ENCODE measurements at places on chromosomes 4 and X.

- DNase-seq: no peak
These were observed 67.0 kb downstream of the UCHL1 start for GRCh38 chr4:41323706-41324105.

GRCh38 chr4:108224611-108225053, 55.9 kb upstream of the LEF1 start:
- DNase-seq: peak; percentile 22

DNA sequence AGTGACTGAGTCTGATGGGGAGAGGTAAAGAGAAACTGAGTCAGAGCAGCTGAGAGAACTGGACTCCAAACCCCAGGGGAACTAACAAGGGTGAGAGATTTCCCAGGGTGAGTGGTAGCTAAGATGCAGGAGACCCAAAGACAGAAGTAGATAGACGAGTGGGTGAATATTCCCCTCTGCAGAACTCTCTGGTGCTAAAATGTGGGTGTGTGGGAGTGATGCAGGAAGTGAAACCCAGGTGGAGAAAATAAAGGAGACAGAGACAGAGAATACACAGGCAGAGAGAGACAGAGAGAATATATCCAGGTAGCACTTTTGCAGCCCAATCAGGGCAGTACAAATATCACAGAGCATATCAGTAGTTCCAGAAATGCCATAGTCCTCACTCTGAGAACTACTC, 212.5 kb upstream of the ZIC3 start:
- no peak for DNase-seq

- peak; percentile 78 for DNase-seq
These were observed 250.6 kb downstream of the SNCA start for GRCh38 chr4:89586318-89586717.

GRCh38 chrX:131264053-131264452, 25.1 kb downstream of the IGSF1 start:
- no peak for DNase-seq

DNA sequence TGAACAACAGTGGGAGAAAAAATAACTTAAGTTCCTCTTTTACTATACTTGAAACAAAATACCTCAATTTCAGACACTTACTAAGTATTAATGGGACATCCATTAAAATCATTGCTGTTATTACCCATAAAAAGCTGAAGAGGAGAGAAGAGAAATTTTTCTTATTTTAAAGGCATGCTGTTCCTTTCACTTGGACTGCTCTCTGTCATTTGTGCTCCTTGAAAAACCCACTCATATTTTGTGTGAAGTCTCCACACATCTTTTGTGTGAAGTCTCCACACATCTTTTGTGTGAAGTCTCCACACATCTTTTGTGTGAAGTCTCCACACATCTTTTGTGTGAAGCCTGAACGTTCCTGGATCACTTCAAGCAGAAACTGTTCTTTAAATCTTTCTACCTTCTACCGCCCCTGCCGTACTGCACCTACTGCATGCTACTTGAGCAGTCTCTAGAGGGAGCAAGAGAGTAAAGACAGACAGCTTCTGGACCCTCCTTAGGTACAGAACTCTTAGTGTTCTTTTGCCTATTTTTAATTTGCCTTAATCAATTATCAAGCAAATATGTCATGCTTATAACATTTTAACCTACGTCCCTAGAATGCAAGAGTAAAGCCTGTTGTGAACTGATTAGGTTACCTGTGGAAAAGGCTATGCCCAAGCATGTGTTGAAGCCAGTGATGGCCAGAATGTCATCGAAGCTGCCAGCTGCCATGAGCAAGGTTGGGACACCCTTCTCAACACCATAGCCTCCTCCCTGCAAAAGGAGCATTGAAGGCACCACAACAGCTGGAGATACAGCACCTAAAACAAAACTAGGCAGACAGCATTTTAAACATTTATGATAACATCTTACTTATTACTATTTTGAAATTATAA, 27.1 kb upstream of the SLC9B1 start:
- DNase-seq: peak; percentile 70

DNA sequence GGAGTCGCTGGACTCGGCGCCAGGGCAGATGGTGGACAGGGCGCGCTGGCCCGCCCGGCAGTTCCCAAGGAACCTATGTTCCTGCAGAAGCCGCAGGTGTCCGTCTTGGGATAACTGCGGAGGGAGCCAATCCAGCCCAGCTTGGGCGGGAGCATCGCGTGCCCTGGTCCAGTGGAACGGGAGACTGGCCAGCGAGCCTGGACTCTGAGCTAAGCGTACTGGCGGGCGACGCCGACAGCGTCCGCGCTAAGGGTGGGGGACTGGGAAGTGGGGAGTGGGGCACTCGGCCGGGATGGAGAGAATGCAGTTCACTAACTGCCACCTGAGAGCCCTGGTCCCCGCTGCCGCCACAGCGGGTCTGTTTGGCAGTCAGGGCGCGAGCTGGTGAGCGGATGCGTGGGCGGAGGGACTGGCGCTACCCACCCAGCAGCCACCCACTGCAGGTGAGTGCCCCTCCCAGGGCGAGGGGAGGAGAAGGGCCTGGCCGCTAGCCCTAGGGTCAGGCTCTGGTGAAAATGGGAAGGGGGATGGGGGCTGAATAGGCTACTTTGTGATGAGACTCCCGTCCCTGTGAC, 1.3 kb upstream of the MAMLD1 start:
- DNase-seq: no peak

GRCh38 chrX:31223817-31224216, 152.0 kb upstream of the FTHL17 start:
- peak; percentile 49 for DNase-seq

- DNase-seq: no peak
These were observed at the start of gene DAPP1 for GRCh38 chr4:99816545-99817308. DAPP1 (plus strand) TSS chr4:99816827; CDS start chr4:99816914, 87 bp downstream.

- no peak for DNase-seq
These were observed 227.1 kb upstream of the JADE1 start for GRCh38 chr4:128582427-128582870.

- DNase-seq: no peak
These were observed 35.6 kb downstream of the COL25A1 start for GRCh38 chr4:109266891-109267290.

DNA sequence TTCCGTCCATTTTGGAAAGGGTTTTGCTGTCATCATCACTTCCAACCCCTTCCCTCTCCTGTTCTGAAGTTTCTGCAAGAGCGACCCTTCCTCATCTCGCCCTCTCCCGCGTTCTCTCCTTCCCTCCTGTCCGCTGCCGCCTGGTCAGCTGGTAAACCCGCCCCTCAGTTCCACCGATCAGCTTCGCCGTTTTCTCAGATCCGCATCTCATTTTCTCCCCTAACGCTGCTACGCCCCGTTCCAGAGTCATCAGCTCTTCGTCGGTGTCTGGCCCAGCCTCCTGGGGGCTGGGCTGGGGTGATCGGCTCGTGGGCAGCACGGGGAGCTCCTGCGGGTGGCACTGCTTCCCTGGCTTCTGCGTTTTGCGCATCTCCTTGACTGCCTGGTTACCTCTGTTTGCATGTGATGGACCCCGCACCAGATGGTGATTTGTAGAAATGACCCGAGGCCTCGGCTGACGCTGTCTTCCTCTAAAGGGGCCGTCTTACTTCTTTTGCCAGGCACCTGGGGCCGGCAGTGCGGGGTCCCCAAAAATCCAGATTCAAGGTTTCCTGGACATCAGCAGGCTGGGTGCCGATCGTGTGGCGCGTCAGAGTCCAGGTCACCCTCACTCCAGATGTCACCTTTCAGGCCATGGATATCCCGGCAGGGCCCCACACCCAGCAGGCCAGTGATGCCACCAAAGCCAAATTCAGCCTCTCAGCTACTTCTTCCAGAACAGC, 13.4 kb downstream of the CTBP1 start:
- no peak for DNase-seq

- no peak for DNase-seq
These were observed 196.4 kb downstream of the QDPR start for GRCh38 chr4:17315459-17315858.

DNA sequence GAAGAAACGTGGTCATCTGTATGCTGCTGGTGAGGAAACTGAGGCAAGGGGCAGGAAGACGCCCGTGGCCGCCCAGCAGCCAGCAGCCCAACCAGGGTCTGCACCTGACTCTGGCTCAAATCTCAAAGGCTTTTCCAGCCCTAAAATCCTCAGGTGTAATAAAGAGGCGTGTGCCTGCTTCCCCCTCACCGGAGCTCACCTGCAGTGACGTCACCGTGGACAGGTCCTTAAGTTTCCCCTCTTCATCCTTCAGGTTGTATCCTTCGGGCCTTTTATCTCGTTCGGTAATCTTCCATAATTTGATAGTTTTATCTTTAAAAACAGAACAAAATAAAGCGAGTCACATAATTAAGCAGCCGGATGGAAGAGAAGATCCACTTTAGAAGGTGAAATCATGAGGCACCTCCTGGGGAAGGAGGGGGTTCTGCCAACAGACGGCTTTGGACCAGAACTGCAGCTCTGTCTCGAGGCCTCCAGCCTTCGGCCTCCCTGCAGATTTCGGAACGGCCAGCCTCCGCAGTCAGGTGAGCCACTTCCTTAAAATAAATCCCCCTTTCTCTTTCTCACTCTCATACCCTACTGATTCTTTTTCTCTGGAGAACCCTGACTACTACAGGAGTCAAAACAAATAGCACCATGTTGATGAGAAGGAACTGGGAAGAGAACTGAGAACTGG, 96.7 kb downstream of the PPP2R2C start:
- no peak for DNase-seq

DNA sequence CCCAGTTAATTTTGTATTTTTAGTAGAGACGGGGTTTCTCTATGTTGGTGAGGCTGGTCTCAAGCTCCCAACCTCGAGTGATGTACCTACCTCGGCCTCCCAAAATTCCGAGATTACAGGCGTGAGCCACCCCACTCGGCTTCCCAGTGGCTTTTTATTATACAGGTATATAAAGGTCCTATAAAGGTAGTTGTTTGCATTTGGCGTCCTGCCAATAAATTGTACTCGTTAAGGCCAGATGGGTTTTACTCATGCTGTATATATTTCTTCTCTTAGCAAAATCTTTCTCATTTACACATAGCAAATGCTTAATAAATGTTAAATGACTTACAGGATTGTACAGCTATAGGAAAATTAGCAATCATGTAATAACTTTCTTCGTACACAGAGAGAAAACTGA, 6.9 kb downstream of the SHROOM3 start:
- DNase-seq: no peak

DNA sequence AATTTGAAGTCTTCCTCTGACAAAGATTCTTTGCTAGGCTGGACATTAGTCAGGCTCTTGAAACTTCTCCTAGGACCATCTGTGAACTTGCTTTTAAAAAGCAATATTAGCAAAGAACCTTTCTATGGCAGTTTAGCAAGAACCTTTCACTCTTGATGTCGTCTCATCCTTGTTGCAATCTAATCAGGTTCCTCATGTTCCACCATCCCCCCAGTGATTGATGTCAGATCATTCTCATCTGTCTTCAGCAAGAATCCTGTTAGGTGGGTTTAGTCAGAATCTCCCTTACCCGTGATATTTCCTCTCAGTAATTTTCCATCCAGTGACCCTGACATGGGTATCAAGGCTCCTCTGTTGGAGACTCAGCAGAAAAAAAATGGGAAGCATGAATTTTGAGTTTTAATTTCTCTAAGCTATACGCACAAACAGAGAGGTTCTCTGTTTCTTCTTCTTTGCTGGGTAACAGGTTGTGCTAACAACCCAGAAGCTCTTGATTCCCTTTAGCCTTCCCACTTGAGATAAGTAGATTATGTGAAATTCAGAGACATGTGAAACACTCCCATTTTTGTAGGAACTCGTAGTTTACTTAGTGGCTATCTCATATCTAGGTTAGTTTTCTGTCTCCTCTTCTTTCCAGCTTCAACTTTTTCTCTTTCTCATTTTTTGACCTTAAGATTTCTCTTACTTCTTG, 507.4 kb downstream of the C4orf33 start:
- no peak for DNase-seq

DNA sequence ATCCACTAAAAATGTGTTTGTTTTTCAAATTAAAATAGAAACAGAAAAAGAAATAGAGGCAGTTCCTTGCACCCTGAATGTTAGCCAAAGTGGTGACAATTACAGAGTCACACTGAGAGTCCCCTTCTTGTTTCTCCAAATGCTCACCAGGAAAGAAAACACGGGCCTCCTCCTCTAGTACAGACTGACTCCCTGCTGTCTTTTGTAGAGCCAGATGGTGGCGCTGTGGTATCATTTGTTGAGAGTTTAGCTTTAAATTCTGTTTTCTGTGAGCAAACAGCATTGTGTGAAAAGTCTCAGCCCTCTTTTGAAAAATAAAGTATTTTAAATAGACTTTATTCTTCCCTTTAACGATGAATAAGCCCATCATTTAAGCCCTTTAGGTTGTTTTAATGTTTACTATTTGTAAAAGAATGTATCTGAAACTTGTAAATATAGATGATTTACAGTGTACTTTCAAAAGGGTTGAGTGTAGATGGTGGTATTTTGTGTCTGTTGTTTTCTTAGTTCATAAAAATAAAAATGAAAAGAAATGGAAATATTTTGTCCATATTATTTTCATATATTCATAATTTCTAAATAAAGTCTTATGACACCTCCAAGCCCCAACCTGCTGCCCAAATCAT, 36.9 kb upstream of the ATOH1 start:
- DNase-seq: peak; percentile 70

GRCh38 chrX:17801431-17801830, 59.7 kb downstream of the RAI2 start:
- DNase-seq: no peak

DNA sequence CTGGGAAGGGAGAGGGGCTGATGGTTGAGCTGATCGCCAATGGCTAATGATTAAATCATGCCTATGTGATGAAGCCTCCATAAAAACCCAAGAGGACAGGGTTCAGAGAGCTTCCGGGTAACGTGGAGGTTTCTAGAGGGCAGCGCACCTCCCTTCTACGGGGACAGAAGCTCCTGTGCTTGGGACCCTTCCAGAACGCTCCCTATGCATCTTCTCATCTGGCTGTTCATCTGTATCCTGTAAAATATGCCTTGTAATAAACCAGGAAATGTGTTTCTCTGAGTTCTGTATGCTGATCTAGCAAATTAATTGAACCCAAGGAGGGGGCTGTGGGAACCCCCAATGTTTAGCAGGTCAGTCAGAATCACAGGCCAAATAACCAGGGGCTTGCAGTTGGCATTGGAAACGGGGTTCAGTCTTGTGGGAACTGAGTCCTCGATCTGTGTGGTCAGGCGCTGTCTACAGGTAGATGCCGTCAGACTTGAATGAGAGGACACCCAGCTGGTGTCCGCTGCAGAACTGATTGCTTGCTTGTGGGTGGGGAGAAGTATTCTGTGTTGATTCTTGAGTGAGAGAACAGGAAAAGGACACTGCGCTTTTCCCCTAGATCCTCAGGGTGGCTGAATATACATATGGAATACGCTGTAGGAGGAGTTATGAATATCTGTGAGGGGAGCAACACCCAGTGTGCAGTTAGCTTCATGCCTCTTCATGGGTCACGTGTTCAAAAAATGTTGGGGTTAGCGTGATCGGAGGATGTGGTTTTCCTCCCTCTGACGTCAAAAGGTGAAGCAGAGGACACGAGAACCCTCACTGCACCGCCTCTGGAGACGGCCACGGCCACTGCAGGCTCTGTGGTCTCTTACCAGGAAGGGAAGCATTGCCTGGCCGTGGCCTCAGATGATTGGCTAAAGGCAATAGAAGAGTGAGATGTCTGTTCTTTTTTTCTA, 29.2 kb downstream of the HTT-AS start:
- DNase-seq: peak; percentile 87

All from SK-MEL-5 (cell line).